ENCODE measurements at places on chromosomes 13 and 19.

- no peak for DNase-seq
Measured at GRCh38 chr13:90375851-90376250, 971.6 kb upstream of the MIR17HG start.

GRCh38 chr19:53165691-53166091 is 6.8 kb upstream of the ZNF347 start:
- DNase-seq, result no peak

DNA sequence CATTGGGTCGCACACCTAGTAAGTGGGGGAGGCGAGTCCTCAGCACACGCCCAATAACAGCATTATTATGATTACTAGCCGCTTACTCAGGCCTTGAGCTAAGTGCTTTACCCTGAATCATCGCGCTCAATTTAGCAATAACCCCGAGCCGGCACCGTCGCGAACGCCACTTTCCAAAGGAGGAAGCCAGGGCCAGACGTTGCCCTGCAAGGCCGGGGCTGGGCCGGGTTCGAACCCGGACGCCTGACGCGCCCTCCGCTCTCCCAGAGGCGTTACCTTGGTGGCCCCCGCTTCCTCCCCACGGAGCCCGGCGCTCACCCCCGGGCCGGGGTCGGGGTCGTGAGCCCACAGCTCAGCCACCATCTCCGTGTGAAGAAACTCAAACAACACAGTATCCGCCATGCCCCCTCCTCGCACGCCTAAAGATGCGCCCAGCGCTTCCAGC is at the start of gene TRAPPC6A:
TSS of gene TRAPPC6A (minus strand) at position 421 of the 445 bp plus-strand sequence. CDS start at position 402, 19 bp downstream.
- no peak for DNase-seq

GRCh38 chr19:33343301-33343700 is 30.2 kb upstream of the CEBPG start:
- no peak for DNase-seq

GRCh38 chr13:26668357-26669146 is 92.0 kb downstream of the GPR12 start:
- no peak for DNase-seq

DNA sequence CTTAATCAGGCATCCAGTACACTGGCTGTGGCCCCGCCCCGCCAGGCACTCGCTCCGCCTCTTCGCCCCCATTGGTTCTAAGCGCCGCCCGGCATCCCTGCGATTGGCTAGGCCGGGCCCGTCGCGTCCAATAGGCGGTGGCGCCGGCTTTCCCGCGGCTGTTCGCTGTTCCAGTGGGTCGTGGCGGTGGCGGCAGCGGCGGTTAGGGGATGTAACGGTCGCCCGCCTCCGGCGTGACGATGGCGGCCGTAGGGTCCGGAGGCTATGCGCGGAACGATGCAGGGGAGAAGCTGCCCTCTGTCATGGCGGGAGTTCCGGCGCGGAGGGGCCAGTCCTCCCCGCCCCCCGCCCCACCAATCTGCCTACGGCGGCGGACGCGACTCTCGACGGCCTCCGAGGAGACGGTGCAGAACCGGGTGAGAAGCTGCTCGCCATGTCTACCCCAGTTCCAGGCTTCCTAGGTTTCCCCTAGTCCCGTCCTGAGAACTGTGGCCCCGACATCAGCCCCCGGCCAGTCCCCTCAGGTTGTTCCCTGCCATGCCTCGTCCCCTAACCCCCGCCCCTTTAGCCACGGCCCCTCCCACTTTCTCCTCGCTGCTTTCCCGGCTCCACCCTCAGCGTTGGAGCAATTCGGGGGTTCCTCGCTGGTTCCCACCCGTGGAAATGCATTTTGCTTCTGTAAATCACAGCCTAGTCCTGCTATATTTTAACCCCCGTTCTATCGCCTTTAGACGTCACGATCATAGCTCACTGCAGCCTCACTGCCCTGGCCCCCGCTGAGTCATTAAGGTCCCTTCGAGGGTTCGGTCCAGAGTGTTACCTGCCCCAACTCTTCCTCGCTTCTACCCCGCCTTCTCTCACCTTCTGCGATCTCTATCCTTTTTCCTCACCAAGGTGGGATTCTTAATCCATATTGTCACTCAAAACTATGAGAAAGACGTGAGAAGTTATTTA is at the start of gene WDR62:
TSS of gene WDR62 (plus strand) at position 165 of the 954 bp plus-strand sequence. CDS start at position 240, 75 bp downstream.
- DNase-seq, result peak; percentile 98

- no peak for DNase-seq
Measured at GRCh38 chr19:33245948-33246708, 20.5 kb upstream of the SLC7A10 start.

DNA sequence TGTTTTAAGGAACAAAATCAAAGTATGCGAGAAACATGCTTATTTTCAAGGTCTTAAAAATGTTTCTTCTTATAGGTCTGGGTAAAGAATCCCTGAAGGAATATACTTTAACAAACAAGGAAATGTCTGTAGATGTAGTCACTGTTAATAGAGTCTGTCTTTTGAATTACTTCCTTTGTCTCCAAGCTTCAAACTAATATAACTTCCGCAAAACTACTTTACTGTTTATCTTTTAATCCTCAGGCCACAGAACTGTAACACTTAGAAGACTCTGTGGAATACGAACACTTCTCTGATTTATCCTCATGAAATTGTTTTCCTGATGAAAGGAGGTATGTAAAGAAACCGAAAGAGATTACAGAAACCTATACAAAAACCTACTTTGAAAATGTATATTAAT is 316.0 kb downstream of the PCDH9 start:
- DNase-seq, result no peak

- DNase-seq, result no peak
Measured at GRCh38 chr19:18735324-18735723, 51.8 kb downstream of the CRTC1 start.

Data from activated naive CD4-positive, alpha-beta T cell (primary cell).